ENCODE measurements at places on chromosomes 2 and 18.

- DNase-seq, result no peak
These were observed 44.5 kb downstream of the SH3RF3 start for GRCh38 chr2:109173311-109174171.

DNA sequence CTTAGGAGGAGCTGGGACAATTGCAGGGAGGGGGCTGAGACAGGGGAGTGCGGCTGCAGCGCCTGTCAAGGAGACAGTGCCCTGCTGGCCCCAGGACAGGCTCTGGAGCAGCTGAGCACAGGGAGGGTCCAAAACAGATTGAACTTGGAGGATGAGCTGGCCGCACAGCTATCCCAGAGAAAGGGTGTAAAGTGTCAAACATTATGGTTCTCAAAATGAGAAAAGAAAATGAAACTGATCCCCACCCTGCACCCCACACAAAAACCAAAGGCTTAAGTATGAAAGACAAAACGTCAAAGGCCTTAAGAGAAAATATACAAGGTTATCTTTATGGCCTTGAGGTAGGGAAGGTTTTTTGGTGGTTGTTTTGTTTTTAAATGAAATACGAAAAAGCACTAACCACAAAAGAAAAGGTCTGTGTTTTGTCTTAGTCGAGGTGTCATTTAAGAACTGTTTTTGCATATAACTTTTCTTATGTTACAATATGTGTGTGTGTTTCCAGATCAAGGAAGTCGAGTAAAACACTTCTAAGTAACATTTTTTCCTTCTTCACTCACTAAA, 111.8 kb downstream of the HDAC4 start:
- no peak for DNase-seq

DNA sequence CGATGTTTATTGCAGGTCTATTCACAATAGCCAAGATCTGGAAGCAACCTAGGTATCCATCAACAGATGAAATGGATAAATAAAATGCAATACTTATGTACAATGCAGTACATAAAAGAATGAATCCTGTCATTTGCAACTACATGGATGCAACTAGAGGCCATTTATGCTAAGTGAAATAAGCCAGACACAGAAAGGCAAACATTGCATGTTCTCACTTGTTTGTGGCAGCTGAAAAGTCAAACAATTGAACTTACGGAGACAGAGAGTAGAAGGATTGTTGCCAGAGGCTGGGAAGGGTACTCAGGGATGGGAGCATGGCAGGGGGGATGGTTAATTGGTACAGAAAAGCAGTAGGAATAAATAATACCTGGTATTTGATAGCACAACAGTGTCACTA, 563.9 kb downstream of the TMX3 start:
- DNase-seq, result no peak

- no peak for DNase-seq
These were observed 360.9 kb downstream of the ERBB4 start for GRCh38 chr2:212177724-212178123.

DNA sequence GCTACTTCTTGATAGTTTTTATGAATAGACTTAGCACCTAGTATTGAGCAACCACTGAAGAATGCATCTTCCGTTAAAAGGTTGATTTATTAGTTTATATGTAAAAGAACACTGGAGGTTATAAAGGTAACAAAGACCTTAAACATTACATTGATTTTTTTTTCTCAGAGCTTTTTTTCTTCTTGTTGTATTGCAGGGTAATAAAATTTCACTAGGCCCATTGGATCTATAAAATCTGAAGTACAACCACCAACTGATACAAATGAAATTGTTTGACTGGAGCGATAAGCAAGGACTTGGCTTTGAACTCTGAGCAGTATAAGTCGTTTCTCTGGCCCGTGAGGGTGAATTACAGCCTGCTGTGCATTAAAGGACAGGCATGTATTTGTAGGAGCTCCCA, 344.0 kb downstream of the LRRTM1 start:
- no peak for DNase-seq

- DNase-seq, result no peak
These were observed 8.3 kb downstream of the KCNF1 start for GRCh38 chr2:10919771-10920621.

- no peak for DNase-seq
These were observed 3.7 kb downstream of the FBXO48 start for GRCh38 chr2:68463287-68463877.

DNA sequence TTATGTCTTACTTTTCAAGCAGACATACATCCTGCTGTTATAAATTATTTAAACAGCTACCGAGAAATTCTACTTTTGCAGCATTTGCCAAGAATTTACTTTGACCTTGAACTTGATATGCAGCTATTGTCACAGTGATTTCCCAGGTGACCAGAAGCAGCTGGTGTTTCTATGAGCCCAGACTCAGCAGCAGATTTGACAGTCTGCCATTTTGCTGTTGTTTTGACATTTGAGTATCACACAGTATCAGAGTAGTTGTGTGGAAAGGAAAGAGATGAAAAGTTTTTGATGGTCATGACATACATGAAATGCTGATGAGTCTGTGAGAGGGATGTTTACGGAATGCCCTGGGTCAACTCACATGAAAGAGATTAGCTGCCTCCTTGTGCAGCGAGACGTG, 6.6 kb upstream of the CCDC195 start:
- no peak for DNase-seq

DNA sequence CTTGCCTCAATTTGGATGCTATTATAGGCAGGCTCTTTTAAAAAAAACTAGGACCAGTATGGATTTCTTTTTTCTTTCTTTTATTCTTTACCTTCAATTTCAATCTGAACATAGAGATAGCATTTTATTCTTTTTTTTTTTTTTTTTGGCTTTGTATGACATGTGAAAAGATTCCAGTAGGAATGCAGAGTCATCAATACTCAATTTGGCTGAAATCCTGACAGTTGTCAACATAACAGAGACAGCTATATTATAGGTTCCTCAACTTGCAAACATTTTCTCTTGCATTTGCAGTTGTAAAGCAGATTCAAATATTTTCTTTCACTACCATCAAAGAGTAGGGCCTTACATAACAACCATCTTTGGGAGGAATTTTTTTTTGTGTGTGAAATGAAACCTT, 334.4 kb downstream of the LRP1B start:
- no peak for DNase-seq

DNA sequence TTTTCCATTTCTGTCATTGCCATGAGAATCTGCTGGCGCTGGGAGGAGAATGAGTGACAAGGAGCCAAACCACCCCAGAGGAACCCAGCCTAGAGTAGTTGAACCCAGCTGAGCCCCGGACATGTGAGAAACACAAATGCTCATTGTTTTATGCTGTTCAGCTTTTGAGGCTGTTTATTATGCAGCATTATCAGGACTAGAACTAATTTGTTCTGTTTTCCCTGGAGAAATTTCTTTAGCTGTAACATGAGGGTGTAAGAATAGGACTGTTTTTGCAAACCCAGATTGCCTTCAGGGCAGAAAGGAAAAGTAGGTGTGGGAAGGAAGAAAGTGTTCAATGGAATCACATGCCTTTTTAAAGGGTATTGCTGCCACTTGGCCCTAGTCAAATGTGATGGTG, 28.5 kb upstream of the DOCK10 start:
- DNase-seq, result no peak

DNA sequence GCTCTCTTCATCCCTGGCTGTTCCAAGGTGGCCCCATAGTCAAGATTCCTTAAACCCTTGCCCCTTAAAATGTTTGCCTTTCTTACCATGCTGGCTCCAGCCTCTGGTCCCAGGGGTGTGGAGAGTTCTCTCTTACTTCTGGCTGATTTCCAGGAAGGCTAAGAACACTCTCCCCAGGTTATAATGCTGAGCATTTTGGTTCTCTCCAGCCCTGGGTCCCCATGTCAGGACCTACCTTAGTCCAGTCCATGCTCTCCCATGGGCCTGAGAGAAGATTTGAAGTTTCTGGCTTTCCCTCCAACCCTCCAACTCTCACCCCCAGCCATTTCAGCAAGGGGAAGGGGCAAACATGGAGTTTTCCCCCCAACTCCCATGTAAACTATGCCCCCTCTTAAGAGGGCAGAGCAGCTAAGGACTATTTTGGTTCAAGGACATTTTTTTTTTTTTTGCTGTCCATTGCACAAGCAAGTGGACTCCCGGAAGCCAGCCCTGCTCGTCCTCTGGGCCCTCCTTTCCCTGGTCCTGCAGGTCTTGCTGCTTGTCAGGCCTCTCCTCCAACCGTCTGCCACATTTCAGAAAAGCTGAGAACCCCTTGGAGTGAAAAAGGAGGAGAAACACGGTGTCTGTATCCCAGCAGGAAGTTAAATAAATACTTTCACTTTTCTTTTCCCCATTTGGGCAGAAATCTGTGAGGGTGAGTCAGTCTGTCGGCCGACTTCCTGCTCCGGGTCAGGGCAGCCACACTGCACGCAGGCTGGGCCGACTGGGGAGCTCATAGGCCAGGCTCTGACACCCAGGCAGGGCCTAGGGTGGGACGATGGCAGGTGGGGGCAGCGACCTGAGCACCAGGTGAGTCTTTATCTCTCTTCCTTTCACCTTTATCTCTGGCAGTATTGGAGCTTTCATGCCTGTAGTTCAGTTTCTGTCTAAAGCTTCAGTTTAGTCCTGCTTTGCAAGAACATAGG, at the start of gene SP140L:
TSS of gene SP140L (plus strand) at position 741 of the 965 bp plus-strand sequence. CDS start at position 818, 77 bp downstream.
- peak; percentile 64 for DNase-seq

GRCh38 chr18:11982981-11983380, 1.7 kb downstream of the IMPA2 start:
- DNase-seq, result no peak

- DNase-seq, result no peak
These were observed 233.2 kb downstream of the SLC8A1 start for GRCh38 chr2:40218679-40219078.

DNA sequence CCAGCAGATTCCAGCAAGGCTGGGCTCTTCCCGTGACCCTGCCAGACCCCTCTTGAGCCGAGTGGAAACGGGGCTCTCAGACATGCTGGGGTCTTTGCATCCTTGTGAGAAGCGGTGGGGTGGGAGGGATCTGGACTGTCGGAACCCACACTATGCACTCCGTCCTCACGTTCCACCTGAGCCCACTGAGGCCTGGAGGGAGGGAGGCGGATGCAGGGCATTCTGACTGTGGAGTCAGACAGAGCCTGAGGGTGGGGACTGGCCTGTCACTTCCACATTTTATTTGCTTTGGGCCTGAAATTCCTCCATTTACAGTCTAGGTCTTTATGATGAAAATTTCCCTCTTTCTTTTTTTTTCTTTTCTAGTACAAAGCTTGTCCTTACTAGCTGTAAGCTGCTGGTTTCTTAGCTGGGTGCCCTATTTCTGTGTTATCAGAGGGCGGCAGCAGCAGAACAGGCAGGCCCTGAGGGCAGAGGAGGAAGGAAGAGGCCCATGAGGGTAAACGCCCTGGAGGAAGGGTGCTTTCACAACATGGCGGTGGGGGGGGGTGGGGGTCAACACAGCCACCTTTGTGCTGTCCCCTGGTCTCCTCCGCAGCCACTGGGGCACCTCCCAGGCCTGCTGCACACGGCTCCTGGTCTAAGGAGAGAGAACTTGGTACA, 373.5 kb upstream of the MYT1L start:
- no peak for DNase-seq

GRCh38 chr2:15942711-15943345, 2.5 kb downstream of the MYCN start:
- no peak for DNase-seq

DNA sequence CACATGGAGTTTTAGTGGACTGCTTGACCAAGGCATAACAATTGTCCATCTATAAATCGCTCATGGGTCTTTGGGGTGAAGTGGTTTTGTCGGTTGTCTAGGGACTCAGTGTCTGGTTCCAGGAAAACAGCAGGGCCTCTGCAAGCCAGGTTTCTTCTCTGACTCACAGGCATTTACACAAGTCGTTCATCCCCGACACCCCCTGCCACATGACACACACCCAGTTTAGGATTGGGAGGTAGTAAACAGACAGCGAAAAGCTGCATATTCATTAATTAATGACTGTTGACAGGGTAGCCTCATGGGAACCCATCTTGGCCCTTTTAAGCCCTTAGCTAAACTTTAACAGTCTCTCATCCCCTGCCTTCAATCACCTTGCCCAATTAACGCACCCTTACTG, 194.8 kb upstream of the ACVR2A start:
- DNase-seq, result no peak

- no peak for DNase-seq
These were observed 5.1 kb upstream of the PIEZO2 start for GRCh38 chr18:11154368-11154989.

DNA sequence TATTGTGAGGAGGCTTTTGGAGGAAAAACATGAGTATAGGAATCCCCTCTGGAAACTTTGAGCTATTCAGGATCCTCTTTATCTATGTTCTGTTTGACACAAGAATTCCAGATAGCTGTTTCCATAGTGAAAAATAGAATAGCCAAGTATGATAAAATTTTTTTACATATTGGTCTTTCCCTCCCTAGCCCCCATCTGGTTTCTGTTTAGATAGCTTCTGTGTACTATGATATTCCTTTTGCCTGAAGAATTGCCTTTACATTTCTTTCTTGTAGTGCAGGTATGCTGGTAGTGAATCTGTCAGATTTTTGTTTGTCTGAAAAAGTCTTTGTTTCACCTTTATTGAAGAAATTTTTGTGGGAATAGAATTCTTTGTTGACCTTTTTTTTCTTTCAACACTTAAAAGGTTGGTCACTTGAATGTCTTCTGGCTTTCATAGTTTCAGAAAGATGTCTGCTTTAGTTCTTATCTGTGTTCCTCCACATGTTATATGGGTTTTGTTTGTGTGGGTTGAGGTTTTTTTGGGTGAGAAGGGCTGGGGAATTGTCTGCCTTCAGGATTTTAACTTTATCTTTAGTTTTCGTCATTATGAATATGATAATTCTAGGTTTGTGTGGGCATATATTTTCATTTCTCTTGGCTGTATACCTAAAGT, 29.9 kb upstream of the FBLN7 start:
- no peak for DNase-seq

DNA sequence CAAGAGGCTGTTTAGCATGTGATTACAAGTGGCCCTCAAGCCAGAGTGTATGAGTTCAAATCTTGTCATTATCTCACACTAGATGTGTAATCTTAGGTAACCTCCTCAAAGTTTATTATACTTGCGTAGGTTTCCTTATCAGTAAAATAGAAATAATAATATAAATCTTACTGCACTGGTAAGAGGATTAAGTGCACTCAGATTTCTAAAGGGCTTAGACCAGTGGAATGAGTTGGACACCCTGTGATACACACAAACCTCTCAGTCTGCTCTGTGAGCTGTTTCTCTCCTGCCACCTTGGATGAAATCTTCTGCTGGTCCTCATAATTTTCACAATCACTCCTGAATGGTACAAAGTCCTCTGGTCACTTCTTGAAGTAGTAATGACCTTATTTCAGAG, 145.4 kb upstream of the ZNF516 start:
- DNase-seq, result no peak

All from T-helper 9 cell (primary cell).